ENCODE measurements at places on chromosomes 7 and 10.

DNA sequence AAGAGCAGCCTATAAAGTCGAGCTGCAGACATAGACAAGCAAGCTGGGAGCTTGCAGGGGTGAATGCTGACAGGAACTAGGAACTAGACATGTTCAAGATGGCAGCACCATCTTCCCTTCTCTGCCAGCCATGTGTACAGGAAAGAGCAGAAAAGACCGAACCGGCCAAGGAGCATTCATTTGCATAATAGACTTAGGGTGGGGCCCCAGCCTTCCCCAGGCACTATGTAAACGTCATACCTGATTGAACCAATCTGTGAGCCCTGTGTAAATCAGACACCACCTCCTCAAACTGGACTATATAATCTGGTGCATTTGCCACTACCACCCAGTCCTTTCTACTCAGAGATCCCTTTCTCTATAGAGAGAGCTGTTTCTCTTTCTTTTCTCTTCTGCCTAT, 106.9 kb upstream of the FAM3C start:
- ATAC-seq: no peak

- no peak for ATAC-seq
These were observed 630 bp downstream of the ZNF680 start for GRCh38 chr7:64562256-64562625.

DNA sequence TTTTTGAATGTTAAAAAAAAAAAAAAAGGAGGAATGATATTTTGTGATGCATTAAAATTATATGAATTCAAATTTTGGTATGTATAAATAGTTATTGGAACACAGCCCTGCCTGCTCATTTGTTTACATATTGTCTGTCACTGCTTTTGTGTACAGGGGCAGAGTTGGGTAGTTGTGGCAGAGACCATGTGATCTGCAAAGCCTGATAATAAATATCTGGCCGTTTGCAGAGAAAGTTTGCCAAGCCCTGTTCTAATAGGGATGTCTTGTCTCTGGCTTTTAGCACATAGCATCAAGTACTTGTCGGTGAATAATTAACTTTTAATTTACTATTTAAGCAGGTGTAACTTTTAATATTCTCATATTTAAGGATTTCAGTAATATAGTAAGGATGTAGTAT, 19.8 kb downstream of the TSPAN13 start:
- no peak for ATAC-seq

- no peak for ATAC-seq
These were observed 42.1 kb downstream of the CYP51A1 start for GRCh38 chr7:92092210-92092609.

DNA sequence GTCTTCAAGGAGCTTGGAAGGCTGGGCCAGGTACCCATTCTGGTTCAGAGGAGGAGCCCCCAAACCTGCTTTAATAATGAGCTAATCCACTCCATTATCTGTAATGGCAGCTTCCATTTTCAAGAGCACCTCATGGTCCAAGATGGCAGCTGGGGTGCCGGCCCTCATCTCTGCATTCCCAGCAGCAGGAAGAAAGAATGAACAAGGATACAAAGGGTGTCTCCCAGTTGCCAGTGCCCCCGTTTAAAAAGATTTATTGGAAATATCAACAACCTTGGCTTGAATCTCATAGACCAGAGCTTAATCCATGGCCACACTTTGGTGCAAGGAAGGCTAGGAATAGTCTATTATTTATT, 8.5 kb downstream of the LAT2 start:
- no peak for ATAC-seq

- ATAC-seq: no peak
These were observed 47.3 kb upstream of the TES start for GRCh38 chr7:116162992-116163391.

GRCh38 chr10:124004663-124005004, 88.8 kb downstream of the CHST15 start:
- no peak for ATAC-seq

DNA sequence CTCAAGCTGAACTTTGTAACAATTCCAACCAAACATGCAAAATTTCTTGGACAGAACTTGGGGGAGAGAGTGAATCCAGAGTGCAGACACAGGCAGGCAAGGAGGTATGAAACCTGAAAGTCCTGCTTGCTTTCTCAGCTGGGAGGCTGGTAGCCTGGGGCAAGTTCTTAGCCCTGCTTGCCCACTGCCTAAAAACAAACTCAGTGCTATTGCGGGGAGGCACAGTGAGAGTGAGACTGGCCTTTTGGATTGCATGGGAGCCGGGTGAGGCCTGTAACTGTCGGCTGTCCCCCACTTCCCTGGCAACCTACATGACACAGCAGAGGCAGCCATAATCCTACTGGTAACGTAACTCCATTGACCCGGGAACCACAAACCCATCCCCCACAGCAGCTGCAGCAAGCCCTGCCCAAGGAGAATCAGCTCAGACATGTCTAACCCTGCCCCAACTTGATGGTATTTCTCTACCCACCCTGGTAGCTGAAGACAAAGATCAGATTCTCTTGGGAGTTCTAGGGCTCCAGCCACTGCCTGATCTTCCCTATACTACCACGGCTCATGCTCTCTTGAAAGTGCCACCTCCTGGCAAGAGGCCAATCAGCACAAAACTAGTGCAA, 663.6 kb downstream of the GRM8 start:
- ATAC-seq: no peak

DNA sequence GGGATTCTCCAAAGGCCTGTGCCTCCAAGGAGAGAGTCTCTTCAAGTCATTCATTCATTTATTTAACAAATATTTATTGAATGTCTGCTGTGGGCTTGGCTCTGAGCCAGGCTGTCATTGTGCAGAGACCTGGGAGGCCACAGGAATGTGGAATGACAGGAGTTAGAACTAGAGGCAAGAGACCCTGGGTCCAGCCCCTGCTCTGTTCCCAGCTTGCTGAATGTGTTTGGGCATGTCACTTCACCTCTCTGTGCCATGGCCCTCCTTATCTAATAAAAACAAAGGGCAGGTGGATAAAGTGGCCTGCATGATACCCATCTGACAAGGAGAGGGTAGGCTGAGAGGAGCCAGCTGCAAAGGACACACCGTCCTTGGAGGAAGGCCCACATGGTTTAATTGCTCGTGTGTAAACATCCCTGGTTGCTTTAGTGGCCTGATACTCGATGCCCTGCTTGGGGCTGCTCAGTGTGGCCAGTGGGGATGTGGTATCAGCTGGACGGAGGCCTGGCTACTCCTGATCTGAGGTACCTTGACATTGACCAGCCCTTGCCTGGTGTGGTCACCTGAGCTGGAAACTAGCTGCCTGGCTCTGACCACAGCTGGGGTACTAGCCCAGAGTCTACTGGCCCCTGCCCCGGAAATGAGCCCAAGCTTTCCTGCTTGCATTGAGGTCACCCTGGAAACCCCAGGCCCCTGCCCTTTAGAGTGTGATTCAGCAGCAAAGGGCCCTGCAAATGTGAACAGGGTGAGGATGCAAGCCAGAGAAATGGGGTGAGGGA, 116.2 kb downstream of the CDH23 start:
- ATAC-seq: no peak

GRCh38 chr7:17304926-17305325, 6.5 kb downstream of the AHR start:
- ATAC-seq: peak; percentile 84

- peak; percentile 82 for ATAC-seq
These were observed 24.0 kb downstream of the ZPBP start for GRCh38 chr7:50068850-50069551.

DNA sequence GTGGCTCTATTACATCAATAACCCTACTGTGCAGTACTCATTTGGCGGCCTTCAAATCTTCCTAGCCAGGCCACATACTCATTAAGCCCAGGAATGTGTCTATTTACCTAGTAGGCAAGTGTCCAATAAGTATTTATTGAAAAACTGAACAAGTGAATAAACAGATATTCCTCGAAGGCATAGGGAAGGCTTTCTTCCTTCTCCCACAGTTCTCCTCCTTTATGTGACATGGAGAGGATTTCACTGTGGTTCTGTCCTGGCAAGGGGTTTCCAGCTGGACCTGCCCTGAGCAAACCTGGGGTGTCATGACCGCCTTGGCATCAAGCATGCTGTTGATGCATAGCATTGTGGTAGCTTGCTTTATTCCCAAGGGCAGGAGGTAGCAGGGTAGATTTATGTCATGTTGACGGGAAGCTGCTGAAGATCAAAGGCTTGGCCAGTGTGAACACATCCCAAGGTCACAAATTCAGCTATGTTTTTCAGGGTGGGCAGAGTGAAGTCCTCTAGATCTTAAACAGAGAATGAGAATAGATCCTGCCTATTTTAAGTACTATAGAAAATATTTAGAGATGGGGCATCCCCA, 195.1 kb downstream of the INHBA start:
- ATAC-seq: no peak

DNA sequence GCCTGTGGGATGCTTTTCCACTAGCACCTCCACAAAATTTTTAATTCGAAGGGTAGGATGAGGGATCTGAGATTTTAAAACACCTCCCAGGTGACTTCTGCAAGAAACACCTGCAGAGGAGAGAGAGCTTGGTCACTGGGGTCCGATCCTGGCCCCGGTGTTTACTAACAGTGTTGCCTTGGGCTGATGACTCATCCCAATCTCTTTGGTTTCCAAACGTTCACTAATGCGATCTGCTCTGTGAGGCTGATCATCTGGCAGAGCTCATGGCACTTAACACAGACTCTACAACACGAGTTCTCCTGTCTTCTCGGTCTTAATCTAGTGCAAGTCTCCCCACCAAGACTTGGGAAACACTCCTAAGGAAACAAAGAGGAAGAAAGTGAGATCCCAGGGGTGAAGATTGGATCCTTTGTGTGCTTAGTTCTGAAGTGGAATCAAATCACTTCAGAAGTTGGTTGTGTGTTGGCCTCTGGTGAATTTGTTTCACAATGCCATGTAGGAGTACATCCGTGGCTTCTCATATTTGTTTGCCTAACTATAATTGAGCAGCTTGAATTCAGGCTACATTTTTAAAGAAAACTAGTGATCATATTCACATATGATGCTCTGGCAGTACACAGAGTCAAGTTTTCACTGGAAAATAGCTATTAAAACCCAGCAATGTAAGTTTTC, 407.9 kb downstream of the NRG3 start:
- ATAC-seq: no peak

GRCh38 chr10:88881922-88882645, 2.0 kb downstream of the STAMBPL1 start:
- ATAC-seq: no peak

DNA sequence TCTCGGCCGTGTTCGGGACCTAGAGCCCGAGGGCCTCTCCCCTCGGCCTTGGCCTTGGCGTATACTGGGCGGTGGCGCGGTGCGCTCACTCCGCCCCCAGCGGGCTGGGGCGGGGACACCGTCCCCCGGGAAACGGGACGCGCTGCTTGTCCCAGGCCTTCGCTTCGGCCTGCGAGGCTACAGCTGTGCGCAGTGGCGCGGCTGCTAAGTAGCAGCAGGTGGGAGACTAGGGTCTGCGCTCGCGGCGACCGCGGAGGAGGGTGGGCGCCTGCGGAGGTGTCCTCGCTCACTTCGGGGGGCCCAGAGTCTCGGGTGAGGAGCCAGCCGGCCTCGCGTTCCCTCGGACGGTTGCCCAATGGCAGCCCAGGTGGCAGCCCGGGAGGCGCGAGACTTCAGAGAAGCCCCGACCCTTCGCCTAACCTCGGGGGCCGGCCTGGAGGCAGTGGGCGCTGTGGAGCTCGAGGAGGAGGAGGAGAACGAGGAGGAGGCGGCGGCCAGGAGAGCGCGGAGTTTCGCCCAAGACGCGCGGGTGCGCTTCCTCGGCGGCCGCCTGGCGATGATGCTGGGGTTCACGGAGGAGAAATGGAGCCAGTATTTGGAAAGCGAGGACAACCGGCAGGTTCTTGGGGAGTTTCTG, at the start of gene DNAH11:
DNAH11 (plus strand) TSS at position 149 of the 637 bp plus-strand sequence; CDS start at position 356, 207 bp downstream.
- peak; percentile 75 for ATAC-seq

DNA sequence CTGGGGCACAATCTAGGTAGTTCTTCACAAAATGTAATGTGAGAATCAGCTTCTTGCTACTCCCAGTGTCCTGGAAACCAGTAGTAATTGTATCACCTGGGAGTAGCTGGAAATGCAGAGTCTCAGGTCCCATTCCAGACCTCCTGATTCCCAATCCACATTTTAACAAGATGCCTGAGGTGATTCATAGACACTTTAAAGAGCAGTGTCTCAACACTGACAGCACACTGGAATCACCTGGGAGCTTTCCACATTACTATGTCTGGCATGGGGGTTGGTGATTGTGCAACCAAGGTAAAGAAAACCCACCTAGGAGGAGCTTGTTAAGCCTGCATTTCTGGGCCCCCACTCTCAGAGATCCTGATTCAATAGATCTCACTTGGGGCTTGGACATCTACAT, 11.1 kb downstream of the DPY19L1 start:
- ATAC-seq: no peak

DNA sequence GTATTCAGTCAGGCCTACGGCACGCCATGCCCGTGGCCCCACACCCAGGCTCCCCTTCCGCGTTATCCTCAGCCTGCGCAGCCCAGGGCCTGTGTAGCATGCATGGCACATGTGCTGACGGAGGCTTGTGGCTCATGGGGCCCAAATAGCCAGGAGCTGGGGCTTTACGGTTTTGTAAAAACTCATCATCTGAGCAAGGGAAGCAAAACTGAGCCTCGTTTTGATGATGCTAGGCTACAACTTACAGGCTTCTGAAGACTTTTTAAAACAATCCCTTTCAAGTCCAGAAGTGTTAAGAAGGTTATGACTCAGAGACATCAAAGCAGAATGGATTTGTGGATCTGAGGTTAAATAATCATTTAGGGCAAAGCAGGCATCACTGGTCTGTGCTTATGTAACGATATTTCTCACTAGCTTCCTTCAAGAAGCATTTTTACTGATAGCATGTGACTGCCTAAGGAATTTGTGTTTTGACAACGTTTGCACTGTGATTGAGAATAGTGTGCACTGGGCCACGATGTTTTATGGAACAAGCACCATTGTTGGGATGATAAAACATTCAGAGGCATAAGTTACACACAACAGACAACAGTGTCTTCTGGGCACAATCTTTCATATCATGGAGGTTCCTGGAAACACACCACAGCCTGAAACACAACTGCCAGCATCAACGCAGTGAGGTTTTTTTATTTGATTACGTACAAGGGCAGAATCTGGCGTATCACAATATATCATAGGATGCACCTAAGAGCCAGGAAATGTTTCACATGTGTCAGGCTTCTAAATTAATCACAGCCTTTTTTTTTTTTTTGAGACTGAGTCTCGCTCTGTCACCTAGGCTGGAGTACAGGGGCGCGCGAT, 274.3 kb downstream of the CCDC3 start:
- peak; percentile 84 for ATAC-seq

GRCh38 chr10:94286901-94287300, 75.8 kb downstream of the NOC3L start:
- no peak for ATAC-seq

DNA sequence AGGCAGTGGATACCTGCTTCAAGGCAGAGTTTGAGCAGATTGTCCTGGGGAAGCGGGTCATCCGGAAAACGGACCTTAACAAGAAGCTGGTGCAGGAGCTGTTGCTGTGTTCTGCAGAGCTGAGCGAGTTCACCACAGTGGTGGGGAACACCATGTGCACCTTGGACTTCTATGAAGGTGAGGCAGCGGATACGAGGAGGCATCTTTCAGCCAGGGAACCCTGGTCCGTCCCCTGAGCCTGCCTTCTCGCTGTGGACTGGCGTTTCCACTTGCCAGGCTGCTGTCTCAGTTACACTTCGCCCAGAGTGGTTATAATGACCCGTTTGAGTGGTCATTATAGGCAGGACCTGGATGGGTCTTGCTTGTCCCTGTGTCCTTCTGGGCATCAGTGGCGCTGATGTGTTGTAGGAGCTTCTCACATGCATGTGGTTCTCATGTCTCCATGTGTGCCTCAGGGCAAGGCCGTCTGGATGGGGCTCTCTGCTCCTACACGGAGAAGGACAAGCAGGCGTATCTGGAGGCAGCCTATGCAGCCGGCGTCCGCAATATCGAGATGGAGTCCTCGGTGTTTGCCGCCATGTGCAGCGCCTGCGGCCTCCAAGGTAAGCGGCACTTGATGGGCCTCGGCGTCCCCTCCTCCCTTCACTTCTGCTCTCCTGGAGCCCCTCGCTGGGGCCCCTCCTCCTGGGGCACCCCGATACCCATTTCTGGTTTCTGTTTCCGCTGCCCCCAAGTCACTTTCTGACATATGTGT, 18.0 kb downstream of the UPP1 start:
- ATAC-seq: no peak

Data from esophagus mucosa (tissue), 1 donor.